ENCODE measurements at places on chromosomes 2 and 18. TPM values are rescaled to one million over a fixed set of nuclear protein-coding genes. Genes with fewer than 3 reads are reported as not detected.

SKA1 gene
- 11.3 TPM for total RNA-seq

RPRD1A gene
- 16.1 TPM for total RNA-seq

SERPINB11 gene
- total RNA-seq: 0.03 TPM

SP140 gene
- not detected for total RNA-seq

GDF7 gene
- 0.09 TPM for total RNA-seq

MITD1 gene
- total RNA-seq: 22.0 TPM

DNAH6 gene
- 0.02 TPM for total RNA-seq

CD8B gene
- total RNA-seq: not detected

TGIF1 gene
- total RNA-seq: 87.6 TPM

AQP12B gene
- not detected for total RNA-seq

RNU2-63P gene
- not detected for total RNA-seq

HES6 gene
- 14.2 TPM for total RNA-seq

UGT1A1 gene
- 0.51 TPM for total RNA-seq

HTR2B gene
- total RNA-seq: 0.03 TPM

CPS1 gene
- total RNA-seq: 16.3 TPM

COLEC12 gene
- 0.06 TPM for total RNA-seq

TUBA3E gene
- total RNA-seq: 6.9 TPM

ALPI gene
- total RNA-seq: not detected

BMP10 gene
- not detected for total RNA-seq

UPP2 gene
- not detected for total RNA-seq

RAB10 gene
- 313 TPM for total RNA-seq

POTEJ gene
- not detected for total RNA-seq

MC4R gene
- not detected for total RNA-seq

INHBB gene
- 23.1 TPM for total RNA-seq

RBM45 gene
- total RNA-seq: 12.5 TPM

HOXD12 gene
- not detected for total RNA-seq

PLCL1 gene
- total RNA-seq: not detected

ZNF804A gene
- total RNA-seq: not detected

ATOH8 gene
- 30.1 TPM for total RNA-seq

TMEM169 gene
- total RNA-seq: 0.37 TPM

CCL20 gene
- 6.9 TPM for total RNA-seq

MROH2A gene
- total RNA-seq: 0.23 TPM

PAX8 gene
- total RNA-seq: 0.98 TPM

NOSTRIN gene
- total RNA-seq: 1.2 TPM

TMEM247 gene
- total RNA-seq: not detected

EPHA4 gene
- 0.68 TPM for total RNA-seq

STK11IP gene
- total RNA-seq: 15.5 TPM

PLGLB1 gene
- 0.44 TPM for total RNA-seq

GALNT3 gene
- not detected for total RNA-seq

BOD1L2 gene
- total RNA-seq: not detected

CDH7 gene
- not detected for total RNA-seq

CWC22 gene
- 17.0 TPM for total RNA-seq

ALPG gene
- 0.42 TPM for total RNA-seq

HOXD3 gene
- total RNA-seq: 0.11 TPM

GRHL1 gene
- 1.2 TPM for total RNA-seq

MSH6 gene
- total RNA-seq: 76.1 TPM

ATG9A gene
- total RNA-seq: 41.9 TPM

SLC38A11 gene
- total RNA-seq: 0.02 TPM

ZNF521 gene
- total RNA-seq: not detected

PFN4 gene
- 2.5 TPM for total RNA-seq

NPHP1 gene
- total RNA-seq: 6.8 TPM

GPBAR1 gene
- 0.28 TPM for total RNA-seq

REEP1 gene
- total RNA-seq: 1.1 TPM

GAL3ST2 gene
- total RNA-seq: 0.22 TPM

FN1 gene
- total RNA-seq: 179 TPM

GCKR gene
- 0.11 TPM for total RNA-seq
